ENCODE measurements at places on chromosomes 6 and 20.

- no peak for DNase-seq
Observed at GRCh38 chr6:156933201-156934068, 156.3 kb downstream of the ARID1B start.

DNA sequence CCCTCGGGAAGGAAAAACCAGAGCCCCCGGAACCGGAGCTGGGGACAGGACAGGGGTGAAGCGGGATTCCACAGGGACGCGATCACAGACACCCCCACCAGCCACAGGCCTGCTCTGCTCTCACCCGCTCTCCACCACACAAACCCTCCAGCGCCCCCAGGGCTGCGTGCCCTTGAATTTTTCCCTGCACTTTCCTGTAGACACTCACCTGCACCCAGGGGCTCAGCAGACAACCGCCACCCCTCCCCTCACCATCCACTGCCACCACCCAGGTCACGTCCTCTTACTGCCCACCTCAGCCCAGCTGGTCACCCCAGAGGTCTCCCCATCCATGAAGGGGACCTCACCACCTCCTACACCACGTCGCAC lies 631 bp downstream of the ULBP2 start:
- DNase-seq = no peak

- no peak for DNase-seq
Observed at GRCh38 chr6:149004664-149005063, 257.8 kb downstream of the UST start.

DNA sequence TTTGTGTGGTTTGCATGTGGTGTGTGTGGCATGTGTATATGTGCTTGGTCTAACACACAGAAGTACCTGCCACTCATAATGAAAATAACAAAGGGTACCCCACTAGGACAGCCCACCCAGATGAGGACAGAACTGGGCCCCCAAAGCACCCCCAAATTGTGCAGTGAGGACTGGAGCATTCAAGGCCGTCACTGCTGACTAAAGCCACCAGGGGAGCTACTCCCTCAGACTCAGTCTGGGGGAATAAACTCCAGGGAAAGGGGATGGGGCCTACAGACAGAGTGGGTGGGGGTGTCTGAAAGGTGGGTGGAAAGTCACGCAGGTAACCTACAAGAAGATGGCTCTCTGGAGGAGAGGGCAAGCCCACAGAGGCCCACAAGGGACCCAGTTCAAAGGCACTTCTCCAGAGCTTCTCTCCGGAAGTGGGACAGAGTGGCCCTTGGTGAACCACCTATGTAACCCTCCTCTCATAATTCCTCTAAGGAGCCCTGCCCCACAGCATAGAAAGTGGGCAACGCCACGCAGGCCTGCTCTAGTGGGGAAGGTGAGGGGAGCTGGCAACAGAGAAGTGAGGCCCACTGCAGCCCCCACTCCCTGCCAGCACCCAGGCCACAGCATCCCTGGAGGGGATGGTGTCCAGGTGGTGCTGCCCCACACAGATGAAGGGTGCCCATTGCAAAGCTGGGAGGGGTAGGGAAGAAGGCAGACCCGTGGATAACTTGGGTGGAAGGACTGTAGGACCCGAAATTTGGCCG lies 122.8 kb upstream of the MAFB start:
- DNase-seq = no peak
